Pericardium fibroblast (primary cell): ENCODE measurements at places on chromosomes 4 and X. TPM values are rescaled to one million over a fixed set of nuclear protein-coding genes. Genes with fewer than 3 reads are reported as not detected.

PPEF2 gene
- not detected in 2 replicates for total RNA-seq

IL3RA gene
- total RNA-seq = not detected in 2 replicates

MGAT4D gene
- not detected in 2 replicates for total RNA-seq

HELT gene
- total RNA-seq = not detected in 2 replicates

BEX4 gene
- 6.4 and 21.0 TPM in 2 replicates for total RNA-seq

DDX53 gene
- not detected in 2 replicates for total RNA-seq
